ENCODE measurements at places on chromosomes 13 and 19.
A peak's percentile ranks its signal among the peaks of the same experiment; 100 is the strongest.

DNA sequence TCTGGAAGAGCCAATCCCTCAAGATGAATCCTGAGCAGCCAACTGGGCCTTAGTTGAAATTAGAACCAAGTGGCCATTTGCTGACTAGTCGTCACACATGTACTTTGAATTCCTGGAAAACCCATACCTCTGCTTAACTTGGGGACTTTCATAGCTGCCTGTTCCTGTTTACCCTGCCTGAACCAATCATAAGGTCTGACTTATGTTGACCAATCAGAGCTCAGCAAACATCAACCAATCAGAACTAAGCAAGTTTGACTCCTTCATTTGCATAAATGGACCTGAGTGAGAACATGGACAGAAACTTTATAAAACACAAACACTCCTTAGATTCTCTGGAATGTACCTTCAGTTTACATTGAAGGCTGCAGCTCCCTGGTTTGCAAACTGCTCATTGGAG lies 50.8 kb downstream of the LATS2 start:
- peak; percentile 49 for DNase-seq
- H3K36me3 ChIP-seq = 0 out of 2 replicates have a peak, but pooled peaks cover 4% of the 10 kb centered on the region
- H3K4me1 ChIP-seq = no peaks in the 10 kb centered on the region
- H3K27ac ChIP-seq = peak overlapping the region; percentile 40

GRCh38 chr13:108987517-108987916 lies 358.1 kb downstream of the MYO16 start:
- no peak overlapping the region for H3K4me3 ChIP-seq
- H3K4me1 ChIP-seq = peaks cover 19% of the 10 kb centered on the region
- DNase-seq = no peak
- no peaks in the 10 kb centered on the region for H3K36me3 ChIP-seq
- no peak overlapping the region for H3K27ac ChIP-seq
- no peaks in the 10 kb centered on the region for H3K27me3 ChIP-seq

DNA sequence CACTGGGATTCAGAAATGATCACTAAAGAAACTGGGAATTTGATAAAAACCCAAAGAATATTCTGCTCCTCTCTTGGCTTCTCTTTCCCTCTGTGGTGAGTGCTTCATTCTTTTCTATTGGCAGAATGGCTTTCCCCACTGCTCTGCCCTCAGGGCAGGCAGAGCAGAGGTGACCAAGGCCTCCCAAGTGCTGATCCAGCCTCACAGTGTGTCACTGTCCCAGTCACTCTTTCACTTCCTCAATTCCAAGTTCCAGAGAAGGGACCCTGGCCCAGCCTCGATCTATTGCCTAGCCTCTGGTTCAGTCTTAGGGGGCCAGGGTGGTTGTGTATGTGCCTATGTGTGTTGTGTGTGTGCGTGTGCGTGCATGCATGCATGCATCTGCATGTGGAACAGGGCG lies 180.6 kb upstream of the TMTC4 start:
- H3K4me3 ChIP-seq = no peak overlapping the region
- H3K27me3 ChIP-seq = no peaks in the 10 kb centered on the region
- no peaks in the 10 kb centered on the region for H3K36me3 ChIP-seq
- no peak for DNase-seq
- H3K27ac ChIP-seq = no peak overlapping the region
- peaks cover 10% of the 10 kb centered on the region for H3K4me1 ChIP-seq

GRCh38 chr13:48562296-48563066 lies 29.6 kb upstream of the RCBTB2 start:
- 0 out of 2 replicates have a peak, but pooled peaks cover 6% of the 10 kb centered on the region for H3K4me1 ChIP-seq
- H3K27me3 ChIP-seq = no peaks in the 10 kb centered on the region
- DNase-seq = no peak
- no peak overlapping the region for H3K27ac ChIP-seq
- H3K36me3 ChIP-seq = no peaks in the 10 kb centered on the region

GRCh38 chr19:15905026-15905425 lies 7.2 kb upstream of the CYP4F2 start:
- no peak overlapping the region for H3K27ac ChIP-seq
- H3K27me3 ChIP-seq = no peaks in the 10 kb centered on the region
- DNase-seq = no peak
- H3K4me3 ChIP-seq = no peak overlapping the region
- H3K36me3 ChIP-seq = peaks cover 11% of the 10 kb centered on the region
- no peaks in the 10 kb centered on the region for H3K4me1 ChIP-seq

- H3K27ac ChIP-seq = no peak overlapping the region
- peak; percentile 59 for DNase-seq
- no peaks in the 10 kb centered on the region for H3K36me3 ChIP-seq
- no peak overlapping the region for H3K4me3 ChIP-seq
Measured at GRCh38 chr13:73870970-73871935, 263.0 kb downstream of the KLF12 start.

- no peaks in the 10 kb centered on the region for H3K4me1 ChIP-seq
- peaks cover 10% of the 10 kb centered on the region for H3K36me3 ChIP-seq
- H3K27me3 ChIP-seq = no peaks in the 10 kb centered on the region
- no peak overlapping the region for H3K4me3 ChIP-seq
Measured at GRCh38 chr19:56727677-56728076, 56.1 kb upstream of the ZNF835 start.

GRCh38 chr13:41065078-41065477 lies 3.8 kb downstream of the WBP4 start:
- H3K27me3 ChIP-seq = no peaks in the 10 kb centered on the region
- no peak overlapping the region for H3K27ac ChIP-seq
- DNase-seq = no peak
- H3K36me3 ChIP-seq = peaks cover 37% of the 10 kb centered on the region

- H3K36me3 ChIP-seq = no peaks in the 10 kb centered on the region
- no peak overlapping the region for H3K4me3 ChIP-seq
- H3K27ac ChIP-seq = no peak overlapping the region
- peaks cover 22% of the 10 kb centered on the region for H3K4me1 ChIP-seq
Measured at GRCh38 chr13:43139211-43139610, 115.8 kb downstream of the DNAJC15 start.

DNA sequence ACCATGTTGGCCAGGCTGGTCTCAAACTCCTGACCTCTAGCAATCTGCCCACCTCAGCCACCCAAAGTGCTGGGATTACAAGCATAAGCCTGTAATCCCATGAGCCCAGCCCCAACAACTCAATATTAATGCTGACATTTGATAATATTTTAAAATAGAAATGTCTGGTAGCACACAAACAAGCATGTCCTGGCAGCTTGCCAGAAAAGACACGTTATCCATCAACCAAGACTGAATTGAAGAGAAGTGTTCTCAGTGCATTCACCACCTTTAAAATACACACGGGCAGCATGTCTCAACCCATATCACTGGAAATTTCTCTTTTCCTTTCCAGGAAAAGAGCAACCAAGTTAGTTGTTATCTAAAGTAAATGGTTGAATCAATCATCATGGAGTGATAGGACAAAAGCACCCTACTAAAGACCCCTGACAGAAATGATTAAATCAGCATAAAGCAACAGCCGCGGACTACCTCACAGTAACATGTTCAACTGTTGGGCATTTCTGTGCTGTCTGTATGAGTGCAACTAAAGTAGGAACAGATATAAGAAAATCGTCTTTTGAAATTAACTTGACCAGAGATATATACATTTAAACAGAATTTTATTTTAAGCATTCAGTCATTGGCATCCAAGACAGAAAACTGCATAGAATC lies 25.0 kb downstream of the LHFPL6 start:
- no peak for DNase-seq
- H3K4me3 ChIP-seq = no peak overlapping the region
- no peaks in the 10 kb centered on the region for H3K27me3 ChIP-seq
- peaks cover 24% of the 10 kb centered on the region for H3K4me1 ChIP-seq
- H3K27ac ChIP-seq = no peak overlapping the region

GRCh38 chr13:30690282-30691188 lies 44.8 kb upstream of the ALOX5AP start:
- no peak overlapping the region for H3K27ac ChIP-seq
- H3K4me1 ChIP-seq = peaks cover 5% of the 10 kb centered on the region
- H3K4me3 ChIP-seq = no peak overlapping the region
- H3K36me3 ChIP-seq = no peaks in the 10 kb centered on the region
- no peaks in the 10 kb centered on the region for H3K27me3 ChIP-seq
- DNase-seq = no peak

- H3K36me3 ChIP-seq = no peaks in the 10 kb centered on the region
- no peak for DNase-seq
- H3K27ac ChIP-seq = no peak overlapping the region
- H3K27me3 ChIP-seq = no peaks in the 10 kb centered on the region
- H3K4me1 ChIP-seq = 0 out of 2 replicates have a peak, but pooled peaks cover 2% of the 10 kb centered on the region
- H3K4me3 ChIP-seq = no peak overlapping the region
Measured at GRCh38 chr13:90797335-90797734, 550.2 kb upstream of the MIR17HG start.

GRCh38 chr13:46576762-46577161 lies 23.8 kb downstream of the LRCH1 start:
- no peak for DNase-seq
- peaks cover 12% of the 10 kb centered on the region for H3K4me1 ChIP-seq
- H3K27me3 ChIP-seq = no peaks in the 10 kb centered on the region
- no peak overlapping the region for H3K27ac ChIP-seq

DNA sequence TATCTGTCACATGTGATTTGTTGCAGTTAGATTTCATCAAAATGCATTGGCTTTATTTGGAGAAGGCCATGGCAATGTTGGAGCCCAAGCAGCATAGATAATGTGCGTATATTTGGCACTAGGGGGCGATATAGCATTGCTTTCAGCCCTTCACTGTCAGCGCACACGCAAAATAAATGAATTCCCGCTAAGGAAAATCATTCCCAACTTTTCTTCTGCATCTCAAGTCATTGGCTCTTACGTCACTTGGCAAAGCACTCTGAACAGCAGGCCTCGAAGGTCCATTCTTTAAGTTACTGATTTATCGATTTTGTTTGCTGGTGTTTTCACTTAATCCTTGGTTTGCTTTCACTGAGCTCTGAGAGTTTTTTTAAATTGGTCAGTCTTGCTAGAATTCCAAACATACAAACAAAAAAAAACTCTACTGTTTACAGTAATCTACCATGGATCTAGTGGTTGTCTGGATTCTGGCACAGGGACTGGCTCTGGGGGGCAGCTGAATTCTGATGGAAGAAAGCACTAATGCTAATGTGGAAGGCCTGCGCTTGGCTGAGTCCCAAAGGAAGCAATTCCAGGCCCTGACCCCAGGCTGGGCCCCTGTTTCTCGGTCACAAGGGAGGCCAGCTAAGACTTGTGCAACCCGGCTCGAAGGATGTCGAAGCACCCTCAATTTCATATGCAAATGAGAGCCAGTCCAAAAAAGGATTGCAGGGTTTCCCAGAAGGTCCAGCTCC lies 97.7 kb upstream of the IPO5 start:
- H3K27ac ChIP-seq = no peak overlapping the region
- DNase-seq = peak; percentile 92
- H3K36me3 ChIP-seq = no peaks in the 10 kb centered on the region
- no peaks in the 10 kb centered on the region for H3K27me3 ChIP-seq
- H3K4me3 ChIP-seq = no peak overlapping the region

GRCh38 chr13:39910041-39910440 lies 254.6 kb downstream of the COG6 start:
- no peak for DNase-seq
- H3K27me3 ChIP-seq = no peaks in the 10 kb centered on the region
- no peaks in the 10 kb centered on the region for H3K4me1 ChIP-seq
- H3K27ac ChIP-seq = no peak overlapping the region
- no peaks in the 10 kb centered on the region for H3K36me3 ChIP-seq

GRCh38 chr19:13016245-13016627 lies 21.0 kb downstream of the NFIX start:
- no peaks in the 10 kb centered on the region for H3K36me3 ChIP-seq
- H3K27ac ChIP-seq = no peak overlapping the region
- H3K4me1 ChIP-seq = peaks cover 88% of the 10 kb centered on the region
- DNase-seq = no peak
- no peak overlapping the region for H3K4me3 ChIP-seq

GRCh38 chr19:43784241-43784980 lies 3.6 kb upstream of the KCNN4 start:
- no peak overlapping the region for H3K27ac ChIP-seq
- DNase-seq = no peak
- H3K4me3 ChIP-seq = no peak overlapping the region
- no peaks in the 10 kb centered on the region for H3K36me3 ChIP-seq
- H3K27me3 ChIP-seq = 0 out of 2 replicates have a peak, but pooled peaks cover 3% of the 10 kb centered on the region

DNA sequence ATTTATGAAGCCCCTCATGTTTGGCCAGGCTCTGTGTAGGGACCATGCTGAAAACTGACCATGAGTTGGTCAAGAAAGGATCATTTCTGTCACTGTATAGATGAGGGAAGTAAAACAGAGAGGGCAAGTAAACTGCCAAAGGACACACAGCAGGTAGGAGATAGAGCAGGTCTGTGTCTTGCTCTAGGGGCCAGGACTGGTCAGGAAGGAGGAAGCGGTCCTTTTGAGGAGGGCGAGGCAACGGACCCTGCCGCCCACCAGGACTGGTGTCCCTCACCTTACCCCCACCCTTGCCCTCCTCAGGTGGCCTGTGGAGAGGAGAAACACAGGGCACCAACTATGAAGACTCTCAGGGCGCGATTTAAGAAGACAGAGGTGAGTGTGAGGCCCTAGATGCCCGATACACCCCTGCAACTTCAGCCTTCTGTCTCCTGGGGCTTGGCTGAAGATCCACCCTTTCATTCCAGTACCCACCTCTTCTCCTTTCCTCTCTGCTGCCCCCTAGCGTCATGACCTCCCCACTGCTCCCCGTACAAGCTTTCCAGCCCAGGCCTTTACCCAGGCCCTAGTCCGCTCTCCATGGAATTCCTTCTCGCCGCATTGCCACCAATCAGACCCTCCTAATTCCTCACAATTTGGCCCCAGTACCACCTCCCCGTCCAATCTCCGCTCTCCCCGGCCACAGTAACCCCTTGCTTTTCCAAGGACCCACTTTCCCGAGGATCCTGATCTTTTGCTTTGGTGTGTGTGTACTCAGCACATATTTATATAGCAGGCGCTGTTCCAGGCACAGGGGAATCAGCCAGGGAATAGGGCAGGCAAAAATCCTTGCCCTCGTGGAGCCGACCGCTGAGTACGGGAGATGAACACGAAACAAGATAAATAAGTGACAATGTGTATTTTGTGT lies 3.9 kb downstream of the ANKRD24 start:
- H3K4me3 ChIP-seq = 0 out of 2 replicates have a peak overlapping the region, but pooled peaks have one; percentile 32
- peak; percentile 96 for DNase-seq
- H3K36me3 ChIP-seq = no peaks in the 10 kb centered on the region
- peaks cover 6% of the 10 kb centered on the region for H3K4me1 ChIP-seq
- H3K27me3 ChIP-seq = no peaks in the 10 kb centered on the region

DNA sequence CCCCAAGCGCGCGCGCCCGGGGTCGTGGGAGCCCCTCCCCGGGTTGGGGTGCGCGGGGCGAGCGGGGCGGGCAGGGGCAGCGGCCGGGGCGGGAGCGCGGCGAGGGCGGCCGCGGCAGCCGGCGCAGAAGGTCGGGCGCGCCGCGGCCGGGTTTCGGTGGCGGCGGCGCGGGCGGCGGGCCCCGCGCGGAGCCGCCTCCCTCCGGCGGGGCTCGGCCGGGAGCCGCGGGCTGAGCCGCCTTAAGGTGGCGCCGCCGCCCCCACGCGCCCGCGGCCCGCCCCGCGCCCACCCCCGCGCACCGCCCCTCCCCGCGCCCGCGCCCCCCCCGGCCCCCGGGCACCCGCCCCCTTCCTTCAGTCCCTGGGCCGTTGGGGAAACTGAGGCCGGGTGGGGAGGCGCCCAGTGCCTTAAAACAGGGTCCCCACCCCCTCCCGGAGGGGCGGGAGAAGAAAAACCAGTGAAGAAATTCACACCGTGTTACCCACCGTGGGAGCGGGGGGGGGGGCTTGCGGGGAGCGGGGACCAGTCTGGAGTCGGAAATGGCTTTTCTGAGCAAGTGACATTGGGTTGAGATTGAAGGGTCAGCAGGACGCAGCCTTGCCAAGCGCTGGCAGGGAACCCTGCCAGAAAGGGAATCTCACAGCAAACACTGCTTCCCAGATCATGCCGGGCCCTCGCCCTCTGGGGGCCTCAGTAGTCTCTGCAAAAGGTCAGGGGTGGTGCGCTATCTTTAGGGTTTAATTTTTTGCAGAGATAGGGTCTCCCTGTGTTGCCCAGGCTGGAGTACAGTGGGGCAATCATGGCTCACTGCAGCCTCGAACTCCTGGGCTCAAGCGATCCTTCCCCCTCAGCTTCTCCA lies at the start of gene TLE2:
Gene TLE2 (minus strand): TSS at position 216 of the 859 bp plus-strand sequence. CDS start 376 bp downstream, outside the sequence.
- H3K4me3 ChIP-seq = peak within 1 kb of the TSS; percentile 76
- H3K27ac ChIP-seq = no peak within 1 kb of the TSS
- DNase-seq = peak; percentile 52
- H3K36me3 ChIP-seq = no peaks in the 10 kb centered on the region

Data from GM23338 (cell line).